ENCODE measurements at places on chromosomes 16 and 17.

DNA sequence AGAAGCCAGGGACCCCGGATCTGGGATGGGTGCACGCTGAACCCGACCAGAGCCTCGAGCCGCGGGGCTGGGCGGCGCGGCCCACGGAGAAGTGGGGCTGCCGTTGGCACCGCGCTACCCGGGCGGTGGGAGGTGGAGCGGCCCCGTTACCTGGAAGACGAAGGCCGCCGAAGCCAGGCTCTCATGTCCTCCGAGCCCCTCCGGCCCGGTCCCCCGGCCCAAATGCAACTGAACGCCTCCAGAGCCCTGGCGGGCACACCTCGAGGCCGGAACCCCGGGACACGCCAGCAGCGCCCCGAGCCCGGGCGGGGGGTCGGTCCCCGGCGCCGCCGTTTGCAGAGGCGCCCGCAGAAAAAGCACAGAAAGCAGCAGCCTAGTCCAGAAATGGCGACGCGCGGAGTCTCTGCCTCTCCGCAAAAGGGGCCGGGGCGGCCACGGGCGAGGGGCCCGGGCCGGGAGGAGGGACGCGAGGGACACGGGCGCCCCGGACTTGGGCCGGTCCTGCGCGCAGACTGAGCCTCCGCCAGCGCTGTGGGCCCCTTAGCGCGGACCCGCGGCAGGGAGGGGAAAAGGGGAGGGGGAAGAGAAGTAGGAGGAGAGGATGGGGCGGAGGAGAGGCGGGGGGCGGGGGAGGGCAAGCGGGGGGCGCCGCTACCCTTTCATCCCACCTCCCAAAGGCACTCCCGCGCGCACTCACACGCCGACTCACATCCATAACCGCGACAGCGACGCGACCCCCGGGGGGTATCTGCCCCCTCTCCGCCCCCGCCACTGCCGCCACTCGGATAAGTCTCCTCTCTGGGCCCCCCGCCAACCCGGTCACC lies 1.4 kb downstream of the AXIN2 start:
- DNase-seq: peak; percentile 82

DNA sequence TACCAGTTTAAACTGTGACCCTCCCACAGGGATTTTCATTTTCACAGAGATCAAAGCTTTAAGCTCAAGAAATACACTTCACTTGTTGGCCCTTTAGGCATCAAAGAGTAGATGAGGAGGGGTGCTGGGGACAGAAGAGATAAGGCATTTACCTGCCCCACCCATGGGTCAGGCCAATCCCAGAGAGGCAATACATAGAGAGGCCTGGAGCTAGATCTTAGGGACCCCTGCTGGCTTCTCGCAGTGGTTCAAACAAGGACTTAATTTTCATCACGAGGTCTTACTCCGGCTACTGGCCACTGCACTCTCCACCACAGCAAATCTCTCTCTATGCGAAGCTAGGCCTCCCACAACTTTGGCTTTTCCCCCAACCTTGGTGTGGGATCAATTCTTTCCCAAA lies 46.6 kb downstream of the NOG start:
- no peak for DNase-seq

- DNase-seq: peak; percentile 26
These were observed 15.0 kb downstream of the SLC7A5 start for GRCh38 chr16:87854053-87854906.

GRCh38 chr16:4481526-4481925 lies 5.3 kb downstream of the HMOX2 start:
- DNase-seq: no peak

DNA sequence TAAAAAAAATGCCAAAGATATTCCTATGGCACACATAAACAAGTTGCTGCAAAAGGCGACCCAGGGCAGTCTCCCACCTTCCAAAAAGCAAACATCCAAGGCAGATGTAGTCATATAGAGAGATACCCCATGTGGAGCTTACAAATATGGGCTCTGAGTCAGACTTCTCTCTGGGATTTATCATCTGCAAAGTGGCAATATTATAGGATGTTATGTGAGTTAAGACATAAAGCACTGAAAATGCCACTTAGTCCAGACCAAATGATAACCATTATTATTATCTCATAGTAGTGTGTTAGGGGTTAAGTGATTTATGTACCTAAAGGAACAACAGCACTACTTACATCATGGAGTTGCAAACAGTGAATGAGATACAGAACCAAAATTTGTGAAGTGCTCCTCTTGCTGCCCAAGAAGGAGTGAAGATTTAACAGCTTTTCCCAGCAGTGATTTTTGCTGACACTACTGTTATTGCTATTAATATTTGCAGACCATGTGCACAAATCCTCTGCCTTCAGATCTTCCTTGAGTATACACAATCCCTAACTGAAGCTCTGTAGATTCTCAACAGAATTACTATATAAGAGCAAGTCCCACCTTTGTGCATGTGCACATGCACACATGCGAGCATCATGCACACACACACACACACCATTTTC lies 560.0 kb upstream of the SALL1 start:
- DNase-seq: peak; percentile 33

DNA sequence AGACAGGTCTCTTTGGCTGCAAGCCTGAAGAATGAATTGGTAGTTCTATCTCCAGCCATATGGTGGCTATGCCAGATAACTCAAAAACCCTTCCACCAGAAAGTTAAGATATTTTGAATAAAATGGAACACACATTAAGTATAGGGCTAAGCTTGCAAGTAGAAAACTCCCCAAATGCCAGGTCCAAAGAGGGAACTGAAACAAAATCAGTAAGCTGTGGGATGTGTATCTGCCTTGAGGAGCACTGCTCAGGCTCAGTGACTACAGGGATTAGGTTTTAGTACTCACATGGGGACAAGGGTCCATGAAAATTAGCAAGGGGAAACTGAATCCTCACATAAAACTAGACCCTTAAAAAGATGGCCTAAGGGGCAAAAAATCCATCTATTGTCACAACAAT lies 115.7 kb upstream of the PMFBP1 start:
- no peak for DNase-seq

DNA sequence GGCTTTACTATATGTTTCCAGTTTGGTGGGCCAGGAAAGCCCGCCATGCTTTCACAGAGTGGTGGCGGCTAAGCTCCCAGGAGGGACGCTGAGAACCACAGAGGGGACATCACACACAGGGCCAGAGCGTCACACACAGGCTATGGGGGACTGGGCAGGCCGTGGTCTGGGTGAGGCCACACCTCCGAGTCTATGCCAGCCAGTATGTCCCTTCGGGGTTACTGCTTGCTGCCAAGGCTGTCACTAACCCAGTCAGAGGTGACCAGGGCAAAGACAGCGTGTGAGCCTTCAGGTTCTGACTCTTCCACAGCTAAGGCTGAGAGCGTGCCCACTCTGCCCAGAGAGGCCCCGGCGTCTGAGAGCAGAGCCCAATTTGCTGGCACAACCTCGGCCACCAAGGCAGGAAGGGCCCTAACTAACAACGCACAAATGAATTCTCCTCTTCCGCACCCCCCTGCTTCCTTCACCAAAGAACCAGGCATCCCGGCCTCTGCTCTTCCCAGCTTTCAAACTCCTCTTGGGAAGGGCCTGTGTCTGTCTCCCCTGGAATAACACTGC lies 2.9 kb downstream of the PLD6 start:
- no peak for DNase-seq

GRCh38 chr16:20323591-20324117 lies 3.7 kb downstream of the GP2 start:
- DNase-seq: peak; percentile 36

DNA sequence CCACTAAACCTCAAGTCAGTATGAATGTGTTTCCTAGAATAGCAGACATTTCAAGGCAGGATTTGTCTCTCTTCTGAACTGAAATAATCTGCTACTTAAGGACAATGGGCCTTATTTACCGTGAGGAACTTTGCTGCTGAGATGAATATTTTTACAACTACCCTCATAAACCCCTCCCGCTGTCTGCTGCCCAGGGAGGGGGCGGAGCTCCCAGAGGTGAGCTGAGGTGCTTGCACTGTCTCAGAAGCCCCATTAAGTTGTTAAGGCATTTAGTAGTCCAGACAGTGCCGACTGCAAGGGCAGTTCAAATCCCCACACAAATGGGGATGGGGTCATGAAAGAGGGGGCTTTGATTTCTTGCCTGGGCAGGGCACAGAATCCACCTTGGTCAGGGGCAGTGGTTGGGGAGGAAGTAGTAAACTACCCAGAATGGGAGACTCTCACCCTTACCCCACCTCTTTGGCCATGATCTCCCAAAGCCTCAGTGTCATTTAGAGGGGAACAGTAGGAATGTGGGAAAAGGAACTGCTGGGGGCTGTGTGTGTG lies 19.2 kb downstream of the HNF1B start:
- no peak for DNase-seq

DNA sequence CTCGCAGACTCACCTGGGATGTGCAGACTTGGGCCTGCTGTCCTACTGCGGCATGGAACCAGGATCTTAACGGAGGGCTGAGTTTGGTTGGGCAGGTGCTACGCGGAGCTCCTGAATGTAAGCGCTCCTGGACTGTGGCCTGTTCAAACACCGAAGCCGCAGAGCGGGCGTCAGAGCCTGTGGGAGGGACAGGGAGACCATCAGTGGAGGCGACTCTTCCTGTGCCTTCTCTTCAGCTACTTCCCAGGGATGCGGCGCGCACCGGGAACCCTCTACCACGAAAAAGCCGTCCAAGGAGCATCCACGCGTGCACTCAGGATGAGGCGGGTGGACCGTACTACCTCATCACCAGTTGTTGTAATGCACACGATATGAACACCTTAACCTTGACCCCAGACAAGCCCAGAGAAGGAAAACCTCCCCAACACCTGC lies 2.0 kb downstream of the USP36 start:
- no peak for DNase-seq

- peak; percentile 59 for DNase-seq
These were observed at the start of gene TMEM100 for GRCh38 chr17:55722742-55723487. TSS of gene TMEM100 (minus strand) at chr17:55722864. CDS start at chr17:55721070, 1,794 bp downstream.

DNA sequence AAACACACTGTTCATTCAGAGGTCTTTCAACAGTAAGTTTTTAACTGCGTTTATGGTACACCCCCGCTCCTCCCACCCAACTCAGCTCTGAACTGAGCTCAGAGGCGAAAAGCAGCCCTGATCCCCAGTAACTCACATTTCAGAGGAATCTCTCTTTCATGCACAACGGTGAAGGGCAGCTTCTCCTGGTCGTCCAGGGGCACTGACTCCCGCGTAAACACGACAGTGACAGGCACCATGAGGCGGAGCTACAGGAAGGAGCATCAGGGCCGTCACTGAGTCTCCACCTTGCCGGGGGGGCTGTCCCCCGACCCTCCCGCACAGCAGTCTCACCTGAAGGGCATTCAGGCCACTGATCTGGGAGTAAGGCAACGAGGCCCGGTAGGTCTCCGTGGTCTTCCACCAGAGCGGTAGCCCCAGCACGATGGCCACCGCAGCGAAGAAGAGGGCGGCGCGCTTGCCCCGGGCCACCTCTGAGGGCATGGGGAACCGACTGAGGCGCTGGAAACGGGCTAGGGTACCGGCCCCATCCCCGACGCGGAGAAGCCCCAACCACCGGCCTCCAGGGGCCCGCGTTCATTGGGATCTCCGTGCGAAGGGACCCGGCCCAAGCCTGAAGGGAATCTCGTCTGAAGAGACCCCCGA lies 486 bp downstream of the PIGS start:
- DNase-seq: peak; percentile 81

GRCh38 chr16:54594601-54595391 lies 308.2 kb upstream of the IRX3 start:
- DNase-seq: no peak

DNA sequence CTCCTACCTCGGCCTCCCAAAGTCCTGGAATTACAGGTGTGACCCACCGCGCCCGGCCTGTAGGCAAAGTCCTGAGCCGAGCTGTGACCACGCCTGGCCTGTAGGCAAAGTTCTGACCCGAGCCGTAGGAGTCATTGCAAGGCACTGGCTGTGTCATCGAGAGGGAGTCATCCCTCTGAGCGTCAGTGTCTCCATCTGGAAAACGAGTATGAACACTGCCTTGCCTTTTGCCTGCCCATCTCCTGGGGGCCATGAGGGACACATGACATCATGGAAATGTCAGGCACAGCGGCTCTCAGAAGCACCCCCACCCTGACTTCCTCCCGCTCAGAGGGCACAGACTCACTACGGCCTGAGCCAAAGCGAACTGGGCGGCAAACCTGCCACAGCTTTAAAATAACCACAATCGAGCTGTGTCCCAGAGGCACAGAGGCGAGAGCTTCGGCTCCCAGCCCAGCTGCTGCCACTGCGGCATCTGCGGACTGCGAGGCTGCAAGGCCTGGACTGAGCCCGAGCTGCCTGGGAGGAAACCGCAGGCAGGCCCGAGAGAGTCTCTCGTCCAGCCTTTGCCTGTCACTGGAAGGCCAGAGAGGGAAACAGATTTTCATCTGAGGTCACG lies 50.8 kb downstream of the RPH3AL start:
- DNase-seq: no peak

- no peak for DNase-seq
These were observed 19.7 kb downstream of the CDC42EP4 start for GRCh38 chr17:73292031-73292531.

- no peak for DNase-seq
These were observed 3.9 kb upstream of the CDT1 start for GRCh38 chr16:88799569-88800276.

- no peak for DNase-seq
These were observed 93.8 kb upstream of the FAM20A start for GRCh38 chr17:68694791-68695485.

GRCh38 chr17:20095336-20096080 lies 86.3 kb downstream of the SPECC1 start:
- peak; percentile 82 for DNase-seq

- DNase-seq: peak; percentile 36
These were observed 6.6 kb downstream of the IGF2BP1 start for GRCh38 chr17:49003557-49004511.

- no peak for DNase-seq
These were observed 3.6 kb downstream of the NDUFAF8 start for GRCh38 chr17:81242421-81243332.

DNA sequence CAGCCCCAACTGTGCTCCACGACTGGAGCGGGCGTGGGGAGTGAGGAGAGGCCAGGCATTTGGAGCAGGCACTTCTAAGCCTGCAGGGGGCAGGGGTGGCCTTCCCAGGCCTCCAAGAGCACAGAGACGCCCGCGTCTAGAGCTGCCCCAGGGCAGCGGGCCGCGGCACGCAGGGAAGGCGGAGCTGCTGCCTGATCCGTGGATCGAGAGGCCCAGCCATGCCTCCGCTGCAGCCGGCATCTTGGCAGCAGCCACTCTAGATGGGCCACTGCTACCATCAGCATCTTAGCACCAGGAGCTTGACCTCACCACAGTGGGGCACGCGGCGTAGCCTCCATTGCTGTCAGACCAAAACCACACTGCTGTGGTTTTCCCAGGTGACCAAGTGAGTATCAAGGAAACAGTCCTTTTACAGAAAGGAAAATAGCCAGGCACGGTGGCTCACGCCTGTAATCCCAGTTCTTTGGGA lies 20.4 kb upstream of the WDR45B start:
- no peak for DNase-seq

- DNase-seq: no peak
These were observed 209.2 kb downstream of the PARN start for GRCh38 chr16:14420721-14421488.

Data from NCI-H69 (cell line).